ENCODE measurements at places on chromosomes 1 and 21. TPM values are rescaled to one million over a fixed set of nuclear protein-coding genes. Genes with fewer than 3 reads are reported as not detected.

DNA sequence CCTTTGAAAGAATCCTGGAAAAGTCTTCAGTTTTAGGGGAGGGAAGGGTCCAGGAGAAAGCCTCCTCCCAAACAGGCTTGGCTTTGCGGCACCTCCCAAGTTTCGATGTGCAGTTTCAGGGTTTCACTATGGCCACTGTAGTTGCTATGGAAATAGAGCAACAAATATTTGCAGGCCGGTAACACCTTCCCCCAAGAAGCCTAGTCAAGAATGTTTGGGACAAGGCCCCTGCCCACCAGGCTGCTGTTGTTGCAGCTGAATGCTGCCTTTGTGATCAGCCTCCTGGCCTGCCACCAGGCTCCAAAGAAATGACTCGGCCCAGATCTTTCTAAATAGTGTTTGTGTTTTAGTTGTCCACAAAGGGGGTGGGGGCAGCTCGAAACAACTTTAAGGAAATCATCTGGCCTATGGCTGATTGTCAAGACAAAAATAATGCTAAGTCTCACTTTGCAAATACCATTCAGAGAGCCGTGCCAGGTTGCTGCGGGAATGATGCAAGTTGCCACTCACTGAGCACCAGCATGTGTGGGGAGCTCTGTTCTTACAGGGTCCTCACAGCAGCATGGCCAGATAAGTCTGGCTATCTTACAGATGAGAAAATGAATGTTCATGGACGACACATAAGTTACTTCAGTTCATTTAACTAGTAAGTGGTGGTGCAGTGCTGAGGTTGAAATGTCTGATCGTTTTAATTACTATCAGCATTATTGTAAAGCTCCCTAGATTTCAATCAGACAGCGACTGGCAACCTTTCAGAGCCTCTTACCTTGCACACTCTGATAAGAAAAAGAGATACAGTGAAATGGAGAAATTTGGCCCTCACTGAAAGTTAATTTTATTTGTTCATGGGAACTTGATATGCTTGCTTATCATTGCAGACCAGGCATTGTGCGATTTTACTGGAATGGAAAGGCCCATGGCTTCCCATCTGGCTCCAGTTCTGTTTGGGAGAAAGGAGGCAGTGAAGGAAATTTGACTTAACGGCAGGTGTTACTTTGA, 91.2 kb upstream of the JUN start:
- no peak for DNase-seq

DNA sequence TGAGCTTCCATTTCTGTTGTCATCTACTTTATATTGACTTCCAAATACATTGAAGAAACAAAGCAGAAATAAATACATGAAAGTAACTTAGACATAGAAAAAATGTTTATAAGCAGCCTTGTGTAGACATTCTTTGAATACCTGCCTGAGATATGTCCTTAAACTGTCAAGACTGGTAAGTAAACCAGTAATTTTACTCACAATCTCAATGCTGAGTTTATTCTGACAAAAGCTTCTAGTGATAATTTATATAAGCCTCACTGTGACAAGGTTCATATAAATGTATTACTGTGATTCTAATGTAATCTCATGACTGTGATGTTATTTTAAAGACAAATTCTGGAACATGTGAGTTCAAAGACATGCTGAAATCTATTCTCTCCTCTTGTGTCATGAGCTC, 516.7 kb upstream of the B3GALT2 start:
- no peak for DNase-seq

- DNase-seq, result no peak
These were observed 186.3 kb downstream of the TPR start for GRCh38 chr1:186188736-186189135.

GRCh38 chr1:67682659-67683197, 2.3 kb upstream of the GADD45A start:
- DNase-seq, result peak; percentile 58

The CCDC181 gene
- 4.8 TPM for total RNA-seq

- DNase-seq, result no peak
These were observed 232.6 kb downstream of the COL11A1 start for GRCh38 chr1:102875756-102876155.

DNA sequence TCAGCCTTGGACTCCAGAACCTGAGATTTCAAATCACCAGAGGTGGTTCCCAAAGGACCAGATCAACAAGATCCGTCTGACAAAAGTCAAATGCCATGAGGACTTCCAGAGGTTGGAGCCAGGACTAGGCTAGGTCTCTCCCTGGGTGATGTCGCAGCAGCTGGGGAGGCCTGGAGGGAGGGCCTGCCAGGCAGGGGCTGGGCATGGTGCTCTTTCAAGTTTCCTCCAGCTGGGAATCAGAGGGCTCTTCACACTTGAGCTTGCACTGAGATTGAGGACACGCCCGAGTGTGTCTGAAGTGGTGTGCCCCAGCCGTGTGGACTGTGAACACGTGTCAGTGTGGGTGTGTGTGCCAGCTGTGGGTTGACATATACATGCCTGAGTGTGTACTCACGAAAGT, 21.3 kb upstream of the RSPO1 start:
- no peak for DNase-seq

DNA sequence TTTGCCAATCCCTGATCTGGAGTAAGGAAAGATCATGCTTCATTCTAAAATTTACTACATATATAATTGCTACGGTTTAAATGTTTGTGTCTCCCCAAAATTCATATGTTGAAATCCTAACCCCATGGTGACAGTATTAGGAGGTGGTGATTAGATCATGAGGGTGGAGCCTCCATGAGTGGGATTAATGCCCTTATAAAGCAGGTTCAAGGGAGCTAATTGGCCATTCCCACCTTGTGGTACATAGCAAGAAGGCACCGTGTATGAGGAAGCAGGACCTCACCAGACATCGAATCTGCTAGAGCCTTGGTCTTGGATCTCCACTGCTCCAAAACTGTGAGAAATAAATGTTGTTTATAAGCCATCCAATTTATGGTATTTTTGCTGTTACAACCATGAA, 55.5 kb downstream of the GADD45A start:
- DNase-seq, result no peak

DNA sequence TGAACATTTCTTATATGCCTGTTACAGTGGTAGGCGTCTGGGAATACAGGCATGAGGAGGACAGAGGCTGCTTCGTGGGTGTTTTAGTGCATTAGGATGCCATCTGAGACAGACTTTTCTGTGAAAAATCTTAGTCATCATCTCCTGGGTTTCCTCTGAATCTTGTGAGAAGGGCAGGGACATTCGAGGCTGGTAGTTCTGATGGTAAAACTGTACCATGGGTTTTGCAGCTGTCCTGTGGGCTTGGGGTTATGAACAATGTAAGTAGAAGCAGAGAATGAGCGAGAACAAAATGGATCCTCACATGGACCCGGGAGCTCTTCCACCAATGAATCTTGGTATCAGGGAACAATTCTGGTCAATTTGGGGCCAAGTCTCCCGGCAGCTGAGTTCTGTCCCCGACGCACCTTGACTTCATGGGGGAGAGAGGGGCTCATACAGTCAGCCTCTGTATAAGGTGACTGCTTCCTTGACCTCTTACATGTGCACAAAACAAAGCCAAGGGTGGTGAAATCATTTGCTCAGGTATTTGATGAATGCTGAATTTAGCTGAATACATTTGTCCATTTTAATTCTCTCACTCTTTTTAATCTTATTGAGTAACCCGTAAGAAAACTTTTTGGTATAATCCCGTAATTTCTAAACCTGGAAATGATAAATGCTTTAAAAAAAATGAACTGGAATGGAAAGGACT, 63.6 kb upstream of the ERRFI1 start:
- DNase-seq, result no peak

- DNase-seq, result no peak
These were observed 131.2 kb downstream of the PIK3R3 start for GRCh38 chr1:46001081-46001785.

GRCh38 chr21:27677546-27677945, 710.7 kb upstream of the ADAMTS5 start:
- DNase-seq, result no peak

The IVL gene
- total RNA-seq, result 1.2 TPM

GRCh38 chr1:16213013-16213412, 561 bp upstream of the ARHGEF19 start:
- DNase-seq, result no peak

DNA sequence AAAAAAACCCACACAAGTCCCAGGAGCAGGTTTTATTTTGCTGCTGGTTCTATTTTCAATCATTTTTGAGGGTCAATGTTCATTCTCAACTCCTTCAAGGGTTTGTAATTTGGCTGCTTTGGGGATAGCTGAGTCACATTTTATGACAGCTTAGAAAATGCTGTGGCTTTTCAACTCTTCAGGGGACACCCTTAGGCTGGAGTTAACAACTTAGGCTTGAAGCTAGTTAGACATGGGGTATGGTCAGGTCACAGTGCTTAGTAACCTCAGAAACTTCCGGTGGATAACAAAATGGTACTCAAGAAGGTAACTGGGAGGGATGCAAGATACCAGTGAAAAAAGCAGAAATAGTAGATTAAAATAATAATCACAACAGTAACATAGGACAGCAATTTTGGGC, 308.8 kb downstream of the HHIPL2 start:
- no peak for DNase-seq

The FAM163A gene
- 0.21 TPM for total RNA-seq

GRCh38 chr1:219337588-219337987, 163.9 kb downstream of the LYPLAL1 start:
- no peak for DNase-seq

GRCh38 chr1:179924268-179924667, 30.3 kb upstream of the CEP350 start:
- DNase-seq, result no peak

The AKR1A1 gene
- 158 TPM for total RNA-seq

- DNase-seq, result no peak
These were observed 10.8 kb upstream of the NFASC start for GRCh38 chr1:204859861-204860267.

GRCh38 chr1:11730429-11730891, 5.5 kb upstream of the AGTRAP start:
- DNase-seq, result no peak

The SPATA1 gene
- total RNA-seq, result not detected

DNA sequence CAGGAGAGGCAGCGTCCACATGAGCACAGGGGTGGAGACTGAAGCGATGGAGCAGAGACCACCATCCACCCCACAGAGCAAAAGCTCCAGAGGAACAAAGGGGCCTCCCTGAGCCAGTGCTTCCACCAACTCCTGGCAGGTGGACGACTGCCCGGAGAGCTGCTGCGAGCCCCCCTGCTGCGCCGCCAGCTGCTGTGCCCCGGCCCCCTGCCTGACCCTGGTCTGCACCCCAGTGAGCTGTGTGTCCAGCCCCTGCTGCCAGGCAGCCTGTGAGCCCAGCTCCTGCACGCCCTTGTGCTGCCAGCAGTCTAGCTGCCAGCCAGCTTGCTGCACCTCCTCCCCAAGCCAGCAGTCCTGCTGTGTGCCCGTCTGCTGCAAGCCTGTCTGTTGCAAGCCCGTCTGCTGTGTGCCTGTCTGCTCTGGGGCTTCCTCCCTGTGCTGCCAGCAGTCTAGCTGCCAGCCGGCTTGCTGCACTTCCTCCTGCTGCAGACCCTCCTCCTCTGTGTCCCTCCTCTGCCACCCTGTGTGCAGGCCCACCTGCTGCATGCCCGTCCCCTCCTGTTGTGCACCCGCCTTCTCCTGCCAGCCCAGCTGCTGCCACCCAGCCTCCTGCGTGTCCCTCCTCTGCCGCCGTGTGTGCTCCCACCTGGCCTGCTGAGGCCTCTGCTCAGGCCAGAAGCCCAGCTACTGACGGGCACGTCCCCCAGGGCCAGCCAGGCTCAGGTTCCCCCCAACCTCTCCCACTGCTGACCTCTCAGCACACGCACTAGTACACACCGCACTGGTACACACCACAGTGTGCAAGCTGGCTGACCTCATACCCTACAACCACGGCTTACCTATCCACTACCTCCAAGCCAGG, 5.4 kb downstream of the KRTAP10-12 start:
- no peak for DNase-seq

GRCh38 chr1:20685741-20686140, 24.6 kb upstream of the DDOST start:
- DNase-seq, result no peak

GRCh38 chr1:59215766-59216291, 81.1 kb upstream of the FGGY start:
- DNase-seq, result no peak

DNA sequence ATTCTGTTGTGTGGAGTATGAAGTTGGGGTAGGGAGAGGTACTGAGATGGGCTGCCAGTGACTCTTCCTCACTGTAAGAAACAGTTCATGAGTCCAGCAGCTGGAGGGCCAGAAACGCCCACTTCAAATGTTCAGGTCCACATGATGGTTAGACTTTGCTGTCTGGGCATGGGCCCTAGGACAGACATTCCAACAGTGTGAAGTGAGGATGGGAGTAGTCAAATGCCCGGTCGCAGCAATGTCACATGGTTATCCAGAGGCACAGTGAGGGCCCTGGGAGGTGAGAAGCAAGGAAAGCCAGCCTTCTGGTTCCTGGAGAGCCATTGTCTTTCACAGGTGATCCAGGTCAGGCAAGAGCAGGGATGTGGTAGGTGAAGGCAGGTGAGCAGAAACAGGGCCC, 304.4 kb downstream of the HHAT start:
- no peak for DNase-seq

- no peak for DNase-seq
These were observed 126.7 kb downstream of the FOXD2 start for GRCh38 chr1:47564570-47564969.

GRCh38 chr1:154176337-154176736, 15.6 kb downstream of the TPM3 start:
- DNase-seq, result peak; percentile 41

- no peak for DNase-seq
These were observed 171.2 kb upstream of the RUNX1 start for GRCh38 chr21:35220301-35220700.

- DNase-seq, result no peak
These were observed 19.2 kb downstream of the RIMS3 start for GRCh38 chr1:40646315-40646714.

DNA sequence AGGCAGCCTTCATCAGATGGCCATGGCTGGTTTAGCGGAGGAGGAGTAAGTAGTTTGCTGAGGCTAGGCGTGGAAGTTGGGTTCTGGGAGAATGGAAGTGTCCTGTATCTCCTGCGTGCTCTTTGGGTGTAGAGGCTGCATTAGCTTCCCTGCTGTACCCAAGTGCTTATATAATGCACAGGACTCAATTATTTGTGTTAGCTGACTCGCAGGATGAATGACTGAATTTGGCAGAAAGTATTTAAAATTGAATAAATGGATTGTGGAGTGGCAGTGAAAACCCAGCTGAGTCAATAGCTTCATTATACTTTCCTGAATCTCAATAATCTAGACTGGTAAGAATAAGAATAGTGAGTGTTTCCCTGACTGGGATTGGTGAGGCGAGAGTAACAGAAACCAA, 13.8 kb downstream of the DNTTIP2 start:
- DNase-seq, result no peak

The SYT14 gene
- 32.6 TPM for total RNA-seq

All from kidney epithelial cell (primary cell).